ENCODE measurements at places on chromosomes 7 and 10. TPM values are rescaled to one million over a fixed set of nuclear protein-coding genes. Genes with fewer than 3 reads are reported as not detected.

The TMEM184A gene
- 34.8 TPM for total RNA-seq

The INTS15 gene
- 24.3 TPM for total RNA-seq

The SPDYE8 gene
- not detected for total RNA-seq

The NPY gene
- not detected for total RNA-seq

The SPDYE6 gene
- not detected for total RNA-seq

The ST8SIA6 gene
- 1.3 TPM for total RNA-seq

The PTCD1 gene
- total RNA-seq = 9.2 TPM

The ZNF12 gene
- total RNA-seq = 19.0 TPM

The INA gene
- total RNA-seq = not detected

The NME8 gene
- not detected for total RNA-seq

The MACC1 gene
- 9.8 TPM for total RNA-seq

The TDRD1 gene
- total RNA-seq = not detected

The DGKB gene
- 0.05 TPM for total RNA-seq

The TRIL gene
- not detected for total RNA-seq

The LIPN gene
- total RNA-seq = not detected

The RAB19 gene
- total RNA-seq = 2.6 TPM

The AASS gene
- total RNA-seq = 5.1 TPM

The NKX2-3 gene
- total RNA-seq = not detected

The DNAAF5 gene
- total RNA-seq = 69.4 TPM

The RGR gene
- total RNA-seq = not detected

The CHAT gene
- not detected for total RNA-seq

The PSD gene
- 9.7 TPM for total RNA-seq

The SEPHS1 gene
- 51.7 TPM for total RNA-seq

The CCDC172 gene
- total RNA-seq = not detected

The YKT6 gene
- 84.8 TPM for total RNA-seq

The NODAL gene
- total RNA-seq = 0.30 TPM

The LRRN3 gene
- total RNA-seq = 0.07 TPM

The CNPY1 gene
- total RNA-seq = not detected

The TMEM209 gene
- total RNA-seq = 35.8 TPM

The TRIM50 gene
- not detected for total RNA-seq

The KCP gene
- 1.6 TPM for total RNA-seq
